ENCODE measurements at places on chromosomes 4 and X.
A peak's percentile ranks its signal among the peaks of the same experiment; 100 is the strongest.

DNA sequence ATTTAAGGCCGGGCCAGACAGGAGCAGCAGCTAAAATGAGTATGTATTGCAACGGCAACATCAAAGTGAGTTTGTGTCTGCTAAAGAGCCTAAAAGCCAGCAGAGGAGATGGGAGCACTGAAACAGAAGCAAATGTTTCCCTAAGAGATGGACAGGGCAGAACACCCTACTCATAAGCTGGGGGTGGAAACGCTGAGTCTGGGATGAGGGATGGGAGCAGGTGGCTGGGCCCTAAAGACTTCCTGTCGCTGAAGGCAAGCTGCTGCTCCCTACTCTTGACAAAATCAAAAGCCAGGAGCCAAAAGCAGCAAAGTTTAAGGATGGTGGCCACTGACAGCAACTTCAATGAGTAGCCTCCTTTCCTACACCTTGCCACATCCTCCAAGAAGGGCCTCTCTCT lies 40.6 kb upstream of the NAP1L5 start:
- DNase-seq: no peak

DNA sequence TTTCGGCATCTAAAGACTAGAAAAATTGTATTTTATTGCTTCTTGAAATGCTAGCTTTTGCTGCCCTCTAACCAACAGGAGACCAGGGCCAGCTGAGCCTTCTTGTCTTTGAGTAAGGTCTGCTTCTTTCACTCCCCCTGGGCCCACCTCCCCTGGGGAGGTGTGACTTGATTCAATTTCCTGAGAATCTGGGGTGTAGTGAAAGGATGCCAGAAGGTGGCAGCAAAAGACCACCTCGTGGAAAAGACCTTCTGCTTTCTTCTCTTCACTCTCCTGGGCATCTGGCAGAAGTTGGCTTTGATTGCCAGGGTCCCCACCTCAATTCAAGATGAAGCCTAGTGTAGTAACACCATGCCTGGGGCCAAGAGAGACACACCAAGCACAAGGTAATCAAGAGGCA lies 96.5 kb upstream of the MAOA start:
- no peak for DNase-seq

- DNase-seq: no peak
Observed at GRCh38 chr4:26140150-26140898, 180.5 kb upstream of the RBPJ start.

GRCh38 chr4:17932041-17932440 lies 89.5 kb downstream of the LCORL start:
- no peak for DNase-seq

DNA sequence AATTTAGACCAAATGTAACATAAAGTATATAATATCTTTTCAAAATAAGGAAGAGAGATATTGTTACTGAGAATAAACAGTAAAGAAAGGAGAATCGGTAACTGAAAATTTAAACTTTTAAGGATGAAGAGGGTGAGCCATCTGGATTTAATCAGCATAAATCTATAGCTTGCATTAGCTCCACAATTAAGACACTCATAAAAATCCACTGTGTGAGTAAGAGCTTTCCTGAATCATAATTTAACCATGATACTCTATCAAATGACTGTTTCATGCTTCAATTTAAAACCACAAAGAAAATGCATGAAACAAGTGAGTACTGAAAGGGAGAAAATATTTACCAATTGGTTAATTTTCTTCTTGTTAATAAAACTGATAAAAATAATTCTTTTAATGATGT lies 951.5 kb upstream of the SLIT2 start:
- DNase-seq: no peak

DNA sequence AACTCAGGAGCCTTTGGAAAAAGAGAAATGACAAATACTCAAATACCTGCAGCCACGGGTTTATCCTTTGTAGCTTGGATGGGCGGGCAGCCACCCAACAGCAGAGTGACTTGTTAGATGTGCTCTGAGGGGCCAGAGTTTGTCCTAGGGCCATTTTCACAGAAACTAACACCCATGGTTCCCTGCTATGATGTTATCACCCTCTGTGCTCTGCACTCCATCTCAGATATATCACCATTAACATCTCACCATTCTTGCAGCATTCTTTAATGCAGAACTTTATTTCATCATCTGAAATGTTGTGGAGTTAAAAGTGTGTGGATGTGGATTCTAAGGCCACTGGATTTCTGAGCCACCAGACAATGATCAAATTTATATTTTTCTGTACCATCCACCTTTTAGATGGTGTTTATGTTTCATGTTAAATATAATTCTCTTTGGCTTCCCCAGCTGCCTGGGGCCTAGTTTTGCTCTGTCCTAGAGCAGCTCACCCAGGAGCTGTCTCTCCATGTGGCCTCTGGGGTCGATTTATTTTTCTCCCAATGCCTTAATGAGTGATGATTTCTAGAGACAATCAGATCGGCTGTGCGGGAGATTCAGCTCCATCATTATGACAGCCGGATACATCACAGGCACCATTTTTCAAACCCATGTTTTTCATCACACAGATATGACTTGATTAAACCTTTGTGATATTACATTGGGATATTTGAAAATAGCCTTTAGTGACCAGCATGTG lies 380.8 kb downstream of the BCOR start:
- no peak for DNase-seq

DNA sequence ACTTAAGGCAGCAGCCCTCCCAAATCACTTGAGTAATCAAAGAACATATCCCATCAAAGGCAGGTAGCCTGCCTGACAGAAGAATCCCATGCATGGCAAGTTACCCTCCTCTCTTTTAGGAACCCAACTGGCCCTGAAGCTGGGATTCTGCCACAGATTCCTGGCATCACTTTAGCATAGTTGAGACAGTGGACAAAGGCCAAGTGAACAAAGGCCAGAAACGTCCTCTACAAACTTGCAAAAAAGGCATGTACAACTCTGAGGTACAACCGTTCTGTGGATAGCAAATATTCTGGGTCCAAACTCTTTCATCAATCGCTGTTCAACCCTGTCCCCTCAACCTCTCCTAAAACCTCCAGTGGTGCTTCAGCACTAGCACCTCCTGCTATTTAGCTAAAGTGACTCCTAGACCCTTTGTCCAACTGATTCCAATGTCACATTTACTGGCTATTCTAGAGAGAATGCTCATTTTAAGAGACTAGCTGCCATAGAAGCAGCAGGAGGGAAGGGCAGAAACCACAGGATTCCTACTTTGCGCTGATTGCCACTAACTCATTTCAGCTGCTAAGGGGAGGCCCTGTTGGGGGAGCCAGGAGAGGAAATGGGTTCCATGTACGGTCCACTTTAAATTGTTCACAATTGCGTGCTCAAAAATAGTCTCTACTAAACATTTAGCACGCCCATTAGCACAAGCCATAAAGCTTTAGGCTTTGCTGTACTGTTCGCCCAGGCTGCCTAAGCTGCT lies 105.9 kb downstream of the SHROOM4 start:
- DNase-seq: no peak

DNA sequence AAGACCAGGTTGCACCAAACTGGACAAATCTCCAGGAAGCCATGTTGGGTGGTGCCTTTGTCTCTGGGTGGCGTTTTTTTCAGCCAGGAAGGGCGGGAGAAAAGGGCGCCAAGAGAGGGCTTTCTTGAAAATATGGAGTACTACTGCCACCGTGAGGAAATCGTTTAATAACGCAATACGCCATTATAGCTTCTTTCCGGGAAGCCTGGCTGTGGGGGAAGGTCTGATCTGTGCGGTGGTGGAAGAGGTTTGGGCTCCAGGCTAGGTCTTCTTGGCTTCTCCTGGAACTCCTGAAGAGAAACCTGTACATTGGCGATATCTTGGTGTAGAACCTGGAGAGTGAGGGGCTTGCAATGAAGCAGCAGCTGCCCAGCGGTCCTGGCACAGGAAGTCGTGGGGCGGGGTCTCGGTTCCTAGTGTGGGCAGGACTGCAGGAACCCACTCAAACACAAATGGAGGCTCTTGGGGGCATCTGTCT lies 202.7 kb downstream of the OR13H1 start:
- no peak for DNase-seq

DNA sequence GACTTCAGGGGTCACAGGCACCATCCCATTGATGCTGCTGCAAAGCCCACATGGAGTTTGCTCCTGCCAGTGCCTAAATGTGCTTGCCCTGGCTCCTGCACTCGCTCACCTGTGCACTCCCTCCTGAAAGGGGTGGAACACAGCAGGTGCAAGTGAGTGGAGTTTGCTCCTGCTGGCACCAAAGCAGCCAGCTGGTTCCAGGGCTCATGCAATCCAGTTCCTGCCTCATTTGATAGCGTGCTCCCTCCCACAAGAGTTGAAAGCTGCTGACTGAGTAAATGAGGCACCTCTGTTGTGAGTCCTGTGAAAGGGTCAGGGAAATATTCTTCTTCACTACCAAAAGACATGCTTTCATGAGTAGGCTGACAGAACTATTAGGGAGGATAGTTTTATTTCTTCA lies 30.5 kb downstream of the CXCL8 start:
- DNase-seq: no peak

GRCh38 chr4:99594818-99595217 lies 20.2 kb downstream of the MTTP start:
- no peak for DNase-seq

- no peak for DNase-seq
Observed at GRCh38 chr4:8009710-8010511, 70.2 kb upstream of the AFAP1 start.

GRCh38 chr4:11701966-11702725 lies 273.5 kb upstream of the HS3ST1 start:
- no peak for DNase-seq

DNA sequence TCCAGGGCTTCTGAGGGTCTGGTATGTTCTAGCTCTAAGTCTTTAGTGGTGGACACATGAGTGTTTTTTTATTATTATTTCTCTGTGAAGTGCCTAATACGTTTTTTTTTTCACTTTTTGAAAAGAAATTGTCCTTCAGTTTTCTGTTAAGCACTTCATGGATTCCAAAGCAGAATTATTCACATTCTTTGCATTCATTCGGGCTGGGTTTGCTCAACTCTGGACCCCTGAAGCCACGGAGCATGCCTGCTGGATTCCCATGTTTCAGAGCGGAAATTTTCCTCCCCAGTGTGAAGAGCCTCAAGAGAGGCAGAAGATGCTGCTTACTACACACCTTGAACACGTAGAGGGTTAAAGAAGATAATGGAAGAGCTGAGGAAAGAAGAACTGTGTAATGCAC lies 107.5 kb downstream of the EGF start:
- DNase-seq: no peak

GRCh38 chrX:10570601-10571000 lies 49.8 kb downstream of the MID1 start:
- DNase-seq: no peak

DNA sequence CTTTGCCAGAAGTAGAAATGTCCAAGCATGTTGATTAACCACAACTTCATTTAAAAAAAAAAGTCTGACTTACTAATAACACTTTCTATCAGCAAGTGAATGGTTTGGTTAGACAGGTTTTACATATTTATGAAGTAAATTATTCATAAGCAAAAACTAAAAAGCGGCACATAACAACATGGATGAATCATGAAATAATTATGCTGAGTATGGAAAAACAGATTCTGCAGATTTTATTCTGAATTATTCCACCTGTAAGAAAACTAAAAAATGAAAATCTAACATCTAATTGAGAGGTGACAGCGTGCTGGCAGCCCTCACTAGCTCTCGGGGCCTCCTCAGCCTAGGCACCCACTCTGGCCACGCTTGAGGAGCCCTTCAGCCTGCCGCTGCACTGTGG lies 173.5 kb downstream of the ADAM29 start:
- DNase-seq: no peak

DNA sequence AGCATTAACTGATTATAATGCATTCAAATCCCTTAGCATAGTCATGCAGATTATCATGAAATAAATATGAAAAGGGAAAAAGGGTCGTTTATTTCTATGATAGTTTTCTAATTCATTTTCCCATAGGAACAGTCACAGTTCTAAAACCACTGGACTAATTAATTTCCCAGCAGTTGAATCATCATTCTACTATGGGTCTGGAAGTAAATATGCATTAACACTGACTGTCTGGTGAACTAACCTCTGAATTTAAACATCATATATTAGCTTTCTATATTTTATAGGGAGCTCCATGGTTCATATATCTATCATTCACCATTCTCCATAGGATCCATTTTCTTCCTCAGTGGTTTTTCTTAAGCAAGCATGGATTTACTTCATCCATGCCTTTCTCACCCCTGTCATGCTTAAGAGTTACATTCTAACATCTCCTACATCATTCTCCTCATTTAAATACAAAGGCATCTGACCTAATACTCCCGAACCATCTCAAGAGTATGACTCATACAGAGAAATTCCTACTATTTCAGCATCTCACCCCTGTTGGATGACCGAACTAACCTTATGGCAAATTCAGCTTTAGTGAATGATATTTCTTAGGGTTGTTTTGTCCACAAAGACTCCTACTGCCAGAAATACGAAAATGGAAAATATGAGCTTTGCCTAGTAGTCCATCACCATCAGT lies 198.7 kb upstream of the ADAMTS3 start:
- DNase-seq: no peak

DNA sequence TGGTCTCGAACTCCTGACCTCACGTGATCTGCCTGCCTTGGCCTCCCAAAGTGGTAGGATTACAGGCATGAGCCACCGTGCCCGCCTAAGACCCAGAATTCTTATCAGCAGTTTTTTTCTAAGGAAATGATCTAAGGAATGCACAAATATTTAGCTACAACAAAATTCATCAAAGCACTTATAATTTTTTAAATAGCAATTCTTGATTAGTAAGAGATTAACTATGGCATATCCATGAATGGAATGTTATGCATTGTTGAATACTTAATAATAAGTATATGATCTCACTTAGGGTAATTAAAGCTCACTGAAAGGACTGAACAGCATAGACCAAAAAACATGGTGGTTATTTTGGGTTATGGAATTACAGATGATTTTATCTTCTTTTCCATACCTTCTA lies 18.4 kb downstream of the CENPU start:
- DNase-seq: no peak

DNA sequence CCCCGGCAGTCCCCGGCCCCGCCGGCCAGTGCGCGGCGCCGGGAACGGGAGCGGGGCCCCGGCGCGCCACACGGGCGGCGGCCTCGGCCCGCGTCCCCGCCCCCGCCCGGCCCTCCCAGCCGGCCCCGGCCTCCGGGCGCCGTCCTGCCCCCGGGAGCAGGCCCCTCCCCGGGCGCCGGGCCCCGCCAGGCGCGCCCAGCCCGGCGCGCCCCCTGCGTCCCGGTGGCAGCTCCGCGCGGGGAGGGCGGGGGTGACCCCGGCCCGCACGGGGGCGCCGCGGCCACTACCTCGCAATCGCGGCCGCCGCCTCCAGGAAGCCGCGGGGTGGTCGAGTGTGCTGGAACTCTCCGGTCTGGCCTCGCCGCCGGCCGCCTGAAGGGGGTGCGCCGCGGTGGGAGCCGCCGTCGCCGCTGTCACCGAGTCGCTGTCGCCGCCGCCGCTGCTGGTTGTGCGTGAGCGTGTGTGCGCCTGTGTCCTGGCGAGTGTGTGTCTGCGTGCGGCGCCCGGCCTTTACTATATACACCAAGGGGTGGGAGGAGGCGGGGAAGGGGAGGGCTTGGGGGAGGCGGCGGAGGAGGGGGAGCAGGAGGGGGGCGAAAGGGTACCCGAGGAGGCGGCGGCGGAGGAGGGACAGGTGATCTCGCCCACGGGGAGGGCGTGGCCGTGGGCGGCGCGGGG lies at the start of gene RAI2:
TSS of gene RAI2 (minus strand) at position 488 of the 678 bp plus-strand sequence. CDS start 59,288 bp downstream, outside the sequence.
- peak; percentile 15 for DNase-seq
